Activated T-cell treated with anti-CD3 and anti-CD28 coated beads, Interleukin-2, amount 50 U/mL, for 1 hour (primary cell): ENCODE measurements at places on chromosomes 1 and 21.

DNA sequence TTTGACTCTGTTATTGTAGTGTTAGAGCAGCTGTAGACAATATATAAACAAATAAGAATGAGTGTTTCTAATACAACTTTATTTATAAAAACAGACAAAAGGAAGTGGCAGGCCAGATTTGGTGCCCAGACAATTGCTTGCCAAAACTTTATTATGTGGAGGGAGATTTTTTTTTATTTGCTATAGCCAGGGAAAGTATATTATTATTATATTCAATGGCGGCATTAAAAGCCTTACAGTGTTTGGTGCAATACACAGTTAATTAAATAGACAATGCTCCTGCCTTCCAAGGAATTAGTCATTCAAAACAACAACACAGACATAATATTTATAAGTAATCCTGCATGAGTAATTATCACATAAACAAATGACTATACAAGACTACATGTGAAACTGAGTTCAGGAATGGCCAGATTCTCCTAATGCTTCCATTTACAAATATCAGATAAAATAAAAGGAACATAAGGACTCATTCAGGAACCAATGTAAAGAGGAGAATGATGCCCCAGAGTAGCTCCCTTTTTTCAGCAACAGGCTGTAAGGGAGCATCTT lies 10.6 kb upstream of the RC3H1 start:
- no peak for DNase-seq

DNA sequence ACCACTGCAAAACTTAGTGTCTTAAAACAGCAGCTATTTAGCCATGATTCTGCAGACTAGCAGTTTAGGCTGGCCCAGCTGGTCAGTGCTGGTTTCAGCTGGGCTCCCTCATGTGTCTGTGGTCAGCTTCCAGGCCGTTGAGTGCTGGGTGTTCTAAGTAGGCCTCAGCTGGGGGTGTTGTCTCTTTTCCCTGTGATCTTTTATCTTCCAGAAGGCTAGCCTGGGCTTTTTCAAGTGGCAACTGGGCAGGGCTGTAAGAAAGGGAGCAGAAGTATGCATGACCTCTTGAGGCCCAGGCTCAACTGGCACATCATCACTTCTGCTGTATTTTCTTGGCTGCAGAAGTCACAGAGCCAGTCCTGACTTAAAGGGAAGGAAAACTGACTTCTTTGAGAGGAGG lies 136.1 kb downstream of the KIF26B start:
- no peak for DNase-seq

DNA sequence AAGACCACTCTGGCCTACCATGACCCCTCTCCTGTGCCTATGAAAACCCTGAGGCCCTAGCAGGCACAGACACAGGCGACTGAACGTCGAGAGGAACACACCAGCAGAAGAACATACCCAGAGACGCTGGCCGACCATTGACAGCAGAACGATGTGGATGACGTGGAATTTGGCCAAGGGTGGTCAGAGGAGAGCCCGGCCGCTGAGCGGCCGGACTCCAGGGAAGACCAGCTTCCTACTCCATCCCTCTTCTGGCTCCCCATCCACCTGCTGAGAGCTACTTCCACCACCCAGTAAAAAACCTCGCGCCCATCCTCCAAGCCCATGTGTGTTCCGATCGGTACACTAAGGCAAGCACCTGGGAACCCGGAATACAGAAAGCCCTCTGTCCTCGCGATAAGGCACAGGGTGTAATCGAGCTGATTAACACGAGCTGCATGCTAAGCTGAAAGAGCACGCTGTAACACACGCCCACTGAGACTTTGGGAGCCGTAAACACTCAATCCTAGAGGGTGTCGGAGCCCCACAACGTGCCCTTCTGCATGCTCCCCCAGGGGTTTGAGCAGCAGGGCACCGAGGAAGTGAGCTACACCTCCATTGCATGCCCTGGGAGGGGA lies 150.3 kb downstream of the CENPF start:
- DNase-seq, result no peak

DNA sequence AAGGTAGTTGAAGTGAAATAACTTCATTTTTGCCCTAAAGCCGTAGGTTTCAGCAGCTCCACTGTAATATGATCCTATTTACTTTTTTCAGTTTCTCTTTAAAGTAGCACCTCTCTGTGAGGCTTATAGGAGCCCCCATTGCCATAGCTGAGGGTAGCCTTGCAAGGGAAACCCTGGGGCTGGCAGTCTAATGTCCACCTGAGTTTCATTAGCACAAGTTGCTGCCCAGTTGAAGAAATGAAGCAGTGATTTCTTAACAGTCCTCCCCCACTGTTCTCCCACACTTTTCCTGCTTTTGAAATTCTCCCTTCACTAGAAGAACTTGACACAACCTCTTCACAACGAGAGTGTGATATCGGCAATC lies 1.5 kb downstream of the HMCN1 start:
- no peak for DNase-seq

- no peak for DNase-seq
These were observed 66.3 kb downstream of the DYRK1A start for GRCh38 chr21:37432710-37433455.
